Activated naive CD4-positive, alpha-beta T cell treated with anti-CD3 and anti-CD28 coated beads, Interleukin-2, amount 50 U/mL, for 16 hours (primary cell): ENCODE measurements at places on chromosomes 5 and 9.

GRCh38 chr5:14818931-14819790, 52.4 kb downstream of the ANKH start:
- DNase-seq, result no peak

DNA sequence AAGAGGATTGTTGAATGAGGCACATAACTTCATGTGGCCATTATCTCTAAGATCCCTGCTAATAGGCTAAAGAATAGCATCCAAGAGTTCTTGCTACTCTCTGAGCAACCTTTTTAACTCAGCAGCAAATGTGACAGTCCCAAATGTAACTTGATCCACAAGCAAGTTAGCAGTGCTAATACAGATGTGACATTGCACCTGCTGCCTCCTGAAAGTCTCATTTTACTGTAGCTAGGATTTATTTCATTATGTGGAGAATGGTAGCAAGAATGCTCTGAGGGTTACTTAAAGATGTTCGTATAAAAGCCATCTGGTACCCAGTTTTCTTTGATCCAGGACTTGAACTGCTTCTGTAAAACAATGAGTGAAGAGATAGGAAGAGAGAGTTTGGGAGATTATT, 45.8 kb downstream of the CDH10 start:
- DNase-seq, result no peak

DNA sequence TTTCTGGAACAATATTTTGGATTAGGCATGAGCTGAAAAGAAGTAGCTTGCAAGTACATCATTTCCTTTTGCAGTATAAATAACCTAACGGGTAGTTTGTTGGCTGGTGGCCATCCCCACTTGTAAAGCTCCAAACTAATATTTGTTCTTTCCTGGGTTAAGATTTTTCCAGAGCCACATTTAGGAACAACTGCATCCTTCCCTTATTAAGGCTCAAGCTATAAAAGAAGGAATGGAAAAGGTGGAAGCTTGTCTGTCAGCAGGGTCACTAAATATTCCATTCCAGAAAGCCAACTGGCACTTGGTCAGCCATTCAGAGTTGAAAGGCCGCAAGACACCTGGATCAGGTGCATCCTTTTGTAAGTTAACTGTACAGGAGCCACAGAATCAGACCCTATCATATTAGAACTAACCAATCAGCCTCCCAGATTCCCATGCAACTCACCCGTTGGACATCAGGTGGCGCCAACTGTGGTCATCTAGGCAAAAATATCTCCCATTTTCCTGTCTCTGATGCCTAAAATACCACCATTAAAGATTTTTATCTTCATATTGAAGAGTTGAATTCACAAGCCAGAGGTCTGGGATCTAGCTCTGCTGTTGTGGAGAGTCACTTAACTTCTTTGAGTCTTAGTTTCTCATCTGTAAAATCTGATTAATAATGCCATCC, 82.9 kb downstream of the PTCD2 start:
- no peak for DNase-seq

GRCh38 chr5:121024416-121025311, 560.6 kb downstream of the PRR16 start:
- DNase-seq, result no peak

- no peak for DNase-seq
These were observed 78.9 kb upstream of the PAPPA start for GRCh38 chr9:116074658-116075057.

GRCh38 chr5:53569453-53569852, 9.0 kb downstream of the NDUFS4 start:
- no peak for DNase-seq

GRCh38 chr5:34608859-34609648, 47.1 kb upstream of the RAI14 start:
- no peak for DNase-seq

- no peak for DNase-seq
These were observed 100.6 kb upstream of the VCAN start for GRCh38 chr5:83370957-83371356.

DNA sequence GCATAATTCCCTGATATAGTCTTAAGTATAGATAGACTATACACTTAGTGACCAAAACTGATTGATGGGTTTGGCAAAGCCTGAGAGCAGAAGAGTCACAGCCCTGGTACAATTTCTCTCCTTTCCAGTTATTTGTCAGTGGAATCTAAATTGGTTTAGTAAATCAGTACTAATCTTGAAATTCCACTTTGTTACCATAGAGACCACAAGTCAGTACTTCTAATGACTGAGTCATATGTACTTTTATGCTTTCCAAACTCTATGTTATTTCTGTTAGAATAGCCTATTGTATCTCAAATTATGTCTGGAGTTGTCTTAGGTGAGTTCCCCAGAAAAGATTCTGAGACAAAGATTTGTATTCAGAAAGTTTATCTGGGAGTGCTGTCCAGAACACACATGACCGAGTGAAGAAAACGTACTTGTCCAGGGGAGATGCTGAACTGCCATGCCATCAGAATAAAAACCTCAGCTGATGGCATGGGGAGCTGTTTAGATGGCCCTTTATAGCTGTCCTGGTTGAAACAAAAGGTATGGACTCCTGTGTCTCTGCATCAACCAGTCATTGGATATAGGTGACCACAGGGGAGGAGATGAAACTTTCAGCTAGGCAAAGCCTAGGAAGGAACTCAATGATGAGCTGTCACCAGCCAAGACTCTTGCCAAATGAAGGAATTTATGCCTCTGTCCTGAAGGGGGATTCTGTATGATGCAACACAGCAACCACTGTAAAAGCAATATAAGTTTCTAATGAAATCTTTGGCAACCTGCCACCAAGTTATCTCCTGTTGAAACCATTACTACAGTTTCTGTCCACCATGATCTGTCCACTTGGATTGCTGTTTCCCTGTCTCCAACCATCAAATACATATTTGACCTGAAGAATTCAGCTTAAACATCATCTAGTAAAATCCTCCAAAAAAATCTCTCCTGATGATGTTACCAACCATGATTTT, 18.0 kb upstream of the SMC2 start:
- DNase-seq, result no peak

DNA sequence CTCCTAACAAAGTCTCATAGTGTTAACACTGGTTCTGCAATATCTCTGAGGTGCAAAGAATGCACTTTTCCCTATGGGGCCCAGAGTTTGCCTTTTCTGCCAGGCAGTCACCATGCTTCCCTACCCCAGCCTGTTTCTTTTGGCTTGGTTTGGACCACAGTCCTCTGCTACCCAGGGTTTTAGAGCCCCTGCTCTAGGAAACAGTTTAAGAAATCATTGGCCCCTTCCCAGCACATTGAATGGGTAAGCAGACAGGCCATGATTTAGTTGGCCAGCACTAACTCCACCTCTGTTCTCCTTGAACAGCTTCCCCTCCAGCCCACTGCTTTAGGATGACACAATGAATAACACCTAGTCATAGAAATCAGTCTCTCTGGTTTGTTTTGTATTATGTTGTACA, 73.2 kb downstream of the UBAP1 start:
- DNase-seq, result no peak

DNA sequence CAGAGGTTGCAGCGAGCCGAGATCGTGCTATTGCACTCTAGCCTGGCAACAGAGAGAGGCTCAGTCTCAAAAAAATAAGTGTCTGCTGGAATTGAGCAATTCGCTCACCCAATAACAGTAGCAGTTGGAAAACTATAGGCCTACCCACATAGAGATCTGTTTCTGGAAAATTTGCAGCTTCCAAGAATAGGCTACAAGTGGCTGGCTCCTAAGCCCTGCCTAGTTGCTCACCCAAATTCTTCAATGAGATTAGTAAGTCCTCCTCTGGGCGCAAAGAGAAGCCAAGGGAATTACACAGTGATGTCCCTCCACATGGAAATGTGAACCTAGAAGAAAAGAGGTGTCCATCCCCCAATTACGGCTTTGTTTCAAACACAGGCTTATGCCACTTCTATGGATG, 42.6 kb upstream of the RNF38 start:
- DNase-seq, result no peak

- no peak for DNase-seq
These were observed 237.2 kb downstream of the TRPM3 start for GRCh38 chr9:70883963-70884793.

- DNase-seq, result no peak
These were observed 37.0 kb upstream of the IL7R start for GRCh38 chr5:35819668-35820067.

DNA sequence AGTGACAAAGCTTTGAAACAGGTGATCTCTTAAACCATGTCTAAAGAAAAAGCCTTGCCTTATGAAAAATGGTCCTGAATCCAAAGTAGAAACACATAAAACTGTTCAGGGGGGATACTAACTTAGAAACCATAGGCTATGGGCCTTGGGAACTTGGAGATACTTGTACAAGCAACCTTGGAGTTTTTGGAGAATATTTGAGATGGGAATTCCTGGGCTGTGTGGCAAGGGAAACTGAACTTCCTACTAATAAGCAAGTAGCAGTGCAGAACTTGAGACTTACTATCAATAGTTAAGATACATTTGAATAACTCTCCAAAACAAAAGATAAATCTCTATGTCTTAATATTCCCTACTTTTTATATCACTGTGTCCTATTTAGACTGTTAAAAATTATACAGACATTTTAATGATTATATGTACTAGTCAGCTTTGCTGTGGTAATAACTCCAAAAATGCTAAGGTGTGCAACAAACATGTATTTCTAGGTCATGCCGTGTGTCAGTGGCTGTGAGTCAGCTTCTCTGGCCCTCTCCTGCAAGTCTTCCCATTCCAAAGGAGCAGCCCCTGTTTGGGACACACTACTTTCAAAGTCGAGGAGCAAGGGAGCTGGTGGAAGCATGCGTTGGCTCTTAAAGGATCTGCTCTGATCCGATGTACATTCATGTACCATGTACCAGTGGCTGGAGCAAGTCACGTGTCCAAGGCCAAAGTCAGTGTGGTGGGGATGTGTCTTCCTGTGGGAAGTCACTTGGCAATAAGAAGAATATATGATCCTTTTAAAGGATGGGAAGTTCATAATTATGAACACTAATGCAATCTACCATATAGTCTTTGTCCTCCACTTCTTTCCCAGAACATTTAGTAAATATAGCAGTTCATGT, 39.6 kb downstream of the SNX30 start:
- no peak for DNase-seq

- DNase-seq, result no peak
These were observed 71.9 kb downstream of the RALGPS1 start for GRCh38 chr9:126986506-126986951.

DNA sequence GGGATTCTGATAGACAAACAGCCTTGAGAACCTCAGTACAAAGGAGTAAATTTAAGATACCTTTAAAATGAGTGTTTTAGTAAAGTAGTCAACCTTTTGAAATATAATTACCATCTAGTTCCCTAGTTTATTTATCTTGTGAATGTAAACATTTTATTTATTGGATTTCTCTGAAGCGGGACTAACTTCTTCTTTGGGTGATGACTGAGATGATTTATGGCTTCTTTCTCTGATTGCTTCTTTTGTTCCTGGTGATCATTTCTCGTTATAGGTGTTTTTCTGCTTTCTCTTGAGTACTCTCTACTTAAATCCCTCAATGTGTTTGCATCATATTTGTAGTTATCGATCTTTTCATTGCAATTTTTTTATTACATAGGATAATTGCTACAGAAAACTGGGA, 33.2 kb downstream of the PRDM6 start:
- no peak for DNase-seq

GRCh38 chr9:130199605-130200004, 27.4 kb downstream of the NCS1 start:
- DNase-seq, result no peak

DNA sequence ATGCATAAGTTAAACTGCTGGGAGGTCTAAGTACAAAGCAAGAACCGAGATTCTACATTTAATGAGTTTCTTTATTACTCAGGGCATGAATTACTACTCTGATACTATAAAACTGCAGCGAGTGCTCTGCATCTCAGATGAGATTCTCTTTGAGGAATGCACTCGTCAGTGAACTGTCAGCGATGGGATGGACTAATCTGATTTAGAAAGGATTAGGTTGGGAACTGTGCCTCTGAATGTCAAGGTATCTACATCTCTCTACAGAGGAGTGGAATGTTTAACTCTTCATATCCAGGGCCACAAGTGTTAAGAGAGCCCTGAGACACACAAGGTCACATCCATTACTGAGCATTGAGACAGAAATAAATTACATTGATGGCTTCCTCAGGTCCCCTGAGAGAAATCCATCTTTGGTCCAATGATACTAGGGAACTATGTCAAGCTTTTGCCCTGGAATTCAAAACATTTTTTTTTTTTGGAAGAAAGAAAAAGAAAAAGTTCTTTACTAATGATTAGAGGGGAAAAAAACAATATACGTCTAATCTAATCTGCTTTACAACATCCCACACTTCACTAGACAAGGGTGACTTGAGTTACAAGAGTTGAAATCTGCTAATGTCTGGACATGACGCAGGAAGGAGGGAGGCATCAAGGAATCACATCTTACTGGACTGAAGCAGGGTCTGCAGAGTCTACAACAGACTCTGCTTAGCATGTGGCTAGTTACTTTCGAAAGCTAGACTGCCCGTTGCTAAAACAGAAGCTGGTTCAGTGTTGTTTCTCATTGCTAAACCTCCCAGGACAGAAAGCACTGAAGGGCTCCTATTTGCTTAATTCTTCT, 270.0 kb upstream of the TLE4 start:
- DNase-seq, result no peak

DNA sequence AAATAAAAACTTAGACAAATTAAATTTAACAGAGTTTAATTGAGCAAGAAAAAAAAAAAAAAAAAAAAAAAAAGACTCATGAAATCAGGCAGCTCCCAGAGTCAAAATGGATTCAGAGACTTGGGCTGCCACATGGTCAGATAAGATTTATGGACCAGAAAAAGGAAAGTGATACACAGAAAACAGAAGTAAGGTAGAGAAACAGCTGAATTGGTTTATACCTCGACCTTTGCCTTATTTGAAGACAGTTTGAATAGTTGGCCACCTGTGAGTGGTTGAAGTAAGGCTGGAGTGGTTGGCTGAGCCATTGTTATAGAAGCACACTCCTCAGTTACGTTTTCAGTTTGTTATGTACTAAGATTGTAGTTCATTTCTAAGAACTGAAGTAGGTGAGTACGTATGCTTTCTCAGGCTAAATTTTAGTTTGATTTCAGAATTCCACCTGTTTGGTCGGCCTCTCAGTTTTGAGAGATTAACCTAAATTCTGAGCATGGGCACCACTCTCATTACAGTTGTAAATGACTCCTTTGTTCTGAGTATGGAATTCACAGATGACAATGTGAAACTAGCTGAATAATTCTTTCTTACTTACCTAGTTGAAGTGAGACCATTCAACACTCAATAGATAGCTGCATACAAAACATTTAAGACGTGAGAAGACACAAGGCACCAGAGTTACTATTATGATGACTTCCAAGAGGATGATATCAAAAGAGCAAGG, 149.0 kb downstream of the AOPEP start:
- DNase-seq, result no peak

- no peak for DNase-seq
These were observed 22.0 kb downstream of the KCTD16 start for GRCh38 chr5:144192661-144193060.

GRCh38 chr9:119968836-119969707, 599.8 kb upstream of the BRINP1 start:
- DNase-seq, result peak; percentile 31

- no peak for DNase-seq
These were observed 514.2 kb downstream of the BNC2 start for GRCh38 chr9:16356196-16356765.

DNA sequence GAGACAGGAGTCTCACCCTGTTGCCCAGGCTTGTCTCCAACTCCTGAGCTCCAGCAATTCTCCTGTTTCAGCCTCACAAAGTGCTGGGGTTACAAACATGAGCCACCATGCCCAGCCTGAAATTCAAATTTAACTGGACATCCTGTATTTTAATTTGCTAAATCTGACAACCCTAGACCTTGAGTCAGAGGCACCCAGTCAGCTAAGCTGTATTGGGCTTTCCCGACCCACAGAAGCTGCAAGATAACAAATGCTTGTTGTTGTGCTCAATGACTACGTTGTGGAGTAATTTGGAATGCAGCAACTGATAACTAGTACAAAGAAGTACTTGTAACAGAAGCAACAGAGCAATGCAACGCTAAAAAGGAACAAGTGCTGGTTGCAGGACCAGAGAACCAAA, 533.1 kb downstream of the NTRK2 start:
- DNase-seq, result no peak
